CD4-positive, alpha-beta T cell (primary cell): ENCODE measurements at places on chromosomes 16 and 17. TPM values are rescaled to one million over a fixed set of nuclear protein-coding genes. Genes with fewer than 3 reads are reported as not detected.

- DNase-seq, result no peak
Measured at GRCh38 chr17:13940858-13941665, 128.2 kb upstream of the COX10 start.

GRCh38 chr17:48002266-48002915, 31.5 kb downstream of the CDK5RAP3 start:
- DNase-seq, result no peak

DNA sequence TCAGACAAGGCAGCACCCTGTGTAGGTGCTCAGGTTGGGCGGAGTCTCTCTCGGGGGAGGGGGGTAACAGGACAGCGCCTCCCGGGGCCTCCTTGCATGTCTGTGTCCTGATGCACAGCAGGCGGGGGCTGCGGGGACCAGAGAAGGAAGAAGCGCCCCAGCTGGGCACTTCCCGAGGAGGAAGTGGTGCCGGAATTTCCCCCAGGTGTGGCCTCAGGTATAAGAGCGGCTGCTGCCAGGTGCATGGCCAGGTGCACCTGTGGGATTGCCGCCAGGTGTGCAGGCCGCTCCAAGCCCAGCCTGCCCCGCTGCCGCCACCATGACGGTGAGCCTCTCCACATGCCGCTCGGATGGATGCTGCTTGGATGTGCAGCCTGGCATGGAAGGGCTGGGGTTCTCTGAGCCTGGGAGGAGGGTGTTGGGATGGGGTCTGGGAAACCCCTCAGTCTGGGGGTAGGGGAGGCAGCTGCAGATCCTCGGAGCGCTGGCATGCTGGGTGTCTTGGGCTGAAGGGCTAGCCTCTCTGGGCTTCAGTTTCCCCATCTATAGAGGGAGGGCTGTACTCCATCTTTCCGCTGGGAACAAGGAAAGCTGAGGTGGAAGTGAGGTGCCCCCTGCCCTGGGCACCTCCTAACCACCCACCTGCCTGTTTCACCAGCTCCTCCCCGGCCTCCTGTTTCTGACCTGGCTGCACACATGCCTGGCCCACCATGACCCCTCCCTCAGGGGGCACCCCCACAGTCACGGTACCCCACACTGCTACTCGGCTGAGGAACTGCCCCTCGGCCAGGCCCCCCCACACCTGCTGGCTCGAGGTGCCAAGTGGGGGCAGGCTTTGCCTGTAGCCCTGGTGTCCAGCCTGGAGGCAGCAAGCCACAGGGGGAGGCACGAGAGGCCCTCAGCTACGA, at the start of gene IL17C:
IL17C (plus strand) TSS at position 250 of the 908 bp plus-strand sequence; CDS start at position 320, 70 bp downstream.
- no peak for DNase-seq

GPRC5C gene
- total RNA-seq, result not detected

- DNase-seq, result peak; percentile 40
Measured at GRCh38 chr16:546909-547770, 13.1 kb upstream of the PRR35 start.

DNA sequence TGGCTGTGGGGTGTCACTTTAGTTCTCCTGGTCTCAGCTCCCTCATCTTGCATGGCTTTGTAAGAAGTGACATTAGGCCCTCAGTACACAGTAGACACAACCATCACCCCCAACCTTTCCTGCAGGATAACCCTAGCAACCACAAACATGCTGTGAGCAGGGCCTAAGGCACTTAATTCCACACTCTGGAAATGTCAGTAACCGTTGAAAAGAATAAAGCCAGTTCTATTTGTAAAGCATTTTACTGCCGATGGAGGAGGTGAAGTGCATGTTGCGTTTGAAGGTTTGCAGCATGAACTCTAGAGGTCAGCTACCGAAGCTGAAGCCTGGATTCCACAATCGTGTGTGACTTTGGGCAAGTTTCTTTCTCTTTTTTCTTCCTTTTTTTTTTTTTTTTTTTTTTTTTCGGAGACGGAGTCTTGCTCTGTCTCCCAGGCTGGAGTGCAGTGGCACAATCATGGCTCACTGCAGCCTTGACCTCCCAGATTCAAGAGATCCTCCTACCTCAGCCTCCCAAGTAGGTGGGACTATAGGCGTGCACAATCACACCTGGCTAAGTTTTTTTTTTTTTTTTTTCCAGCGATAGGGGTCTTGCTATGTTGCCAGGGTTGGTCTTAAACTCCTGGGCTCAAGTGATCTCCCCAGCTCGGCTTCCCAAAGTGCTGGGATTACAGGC, 26.1 kb upstream of the TOB1 start:
- DNase-seq, result no peak

- DNase-seq, result no peak
Measured at GRCh38 chr17:13084420-13084819, 66.6 kb upstream of the ELAC2 start.

- no peak for DNase-seq
Measured at GRCh38 chr16:66298571-66299120, 67.8 kb upstream of the CDH5 start.
